ENCODE measurements at places on chromosomes 1 and 21.

- no peak for DNase-seq
These were observed 36.2 kb downstream of the UTP25 start for GRCh38 chr1:209863766-209864485.

DNA sequence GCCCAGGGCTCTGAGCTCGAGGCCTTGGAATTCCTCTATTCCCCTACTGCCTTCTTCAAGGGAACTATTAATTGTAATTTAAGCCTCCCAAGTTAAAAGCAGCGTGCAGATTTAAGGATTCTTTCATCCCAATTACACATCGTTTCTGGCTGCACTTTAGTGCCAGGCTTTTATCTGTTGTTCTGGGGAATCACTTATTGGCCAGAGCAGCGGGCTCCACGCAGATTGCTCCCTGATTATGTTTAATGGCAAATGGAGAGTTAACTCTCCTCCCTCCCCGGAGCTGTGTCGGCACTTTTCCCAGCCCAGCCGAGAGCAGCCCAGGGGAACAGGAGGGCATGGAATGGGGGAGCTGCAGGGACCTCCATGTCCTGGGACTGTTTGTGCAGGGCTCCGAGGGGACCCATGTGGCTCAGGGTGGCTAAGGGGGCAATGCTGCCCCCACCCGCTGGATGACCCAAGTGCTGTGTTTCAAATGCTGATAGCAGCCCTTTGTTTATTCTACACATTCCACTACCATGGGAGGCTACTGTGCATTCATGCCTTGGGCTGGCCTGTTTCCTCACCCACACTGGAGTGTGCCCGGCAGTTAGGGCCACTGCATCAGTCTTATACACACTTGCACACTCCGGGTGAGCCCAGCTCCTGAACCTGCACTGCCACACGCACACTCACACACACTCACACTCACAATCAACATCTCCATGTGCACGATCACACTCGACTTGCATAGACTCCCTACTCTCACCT lies 93.3 kb upstream of the POU3F1 start:
- DNase-seq: no peak

- DNase-seq: no peak
These were observed 134.9 kb downstream of the RERE start for GRCh38 chr1:8682573-8682972.

GRCh38 chr1:212610575-212610967 lies 2.0 kb downstream of the ATF3 start:
- DNase-seq: no peak

GRCh38 chr1:187696073-187696472 lies 867.3 kb downstream of the PLA2G4A start:
- DNase-seq: no peak
